ENCODE measurements at places on chromosomes 2 and 18. TPM values are rescaled to one million over a fixed set of nuclear protein-coding genes. Genes with fewer than 3 reads are reported as not detected.

DNA sequence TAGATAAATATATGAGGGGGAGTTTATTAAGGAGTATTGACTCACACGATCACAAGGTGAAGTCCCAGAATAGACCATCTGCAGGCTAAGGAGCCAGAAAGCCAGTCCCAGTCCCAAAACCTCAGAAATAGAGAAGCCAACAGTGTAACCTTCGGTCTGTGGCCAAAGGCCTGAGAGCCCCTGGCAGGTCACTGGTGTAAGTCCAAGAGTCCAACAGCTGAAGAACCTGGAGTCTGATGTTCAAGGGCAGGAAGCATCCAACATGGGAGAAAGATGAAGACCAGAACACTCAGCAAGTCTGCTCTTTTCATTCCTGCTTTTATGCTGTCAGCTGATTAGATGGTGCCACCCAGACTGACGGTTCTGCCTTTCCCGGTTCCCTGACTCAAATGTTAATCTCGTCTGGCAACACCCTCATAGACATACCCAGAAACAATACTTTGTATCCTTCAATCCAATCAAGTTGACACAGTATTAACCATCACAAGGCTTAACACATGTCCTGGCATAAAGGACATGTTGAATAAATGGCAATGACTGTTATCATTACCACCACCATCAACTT, 56.7 kb downstream of the MAPK4 start:
- no peak for DNase-seq

GRCh38 chr18:74139888-74140287, 7.7 kb downstream of the FBXO15 start:
- DNase-seq = no peak

GRCh38 chr2:69505710-69506109, 68.5 kb upstream of the NFU1 start:
- no peak for DNase-seq

DNA sequence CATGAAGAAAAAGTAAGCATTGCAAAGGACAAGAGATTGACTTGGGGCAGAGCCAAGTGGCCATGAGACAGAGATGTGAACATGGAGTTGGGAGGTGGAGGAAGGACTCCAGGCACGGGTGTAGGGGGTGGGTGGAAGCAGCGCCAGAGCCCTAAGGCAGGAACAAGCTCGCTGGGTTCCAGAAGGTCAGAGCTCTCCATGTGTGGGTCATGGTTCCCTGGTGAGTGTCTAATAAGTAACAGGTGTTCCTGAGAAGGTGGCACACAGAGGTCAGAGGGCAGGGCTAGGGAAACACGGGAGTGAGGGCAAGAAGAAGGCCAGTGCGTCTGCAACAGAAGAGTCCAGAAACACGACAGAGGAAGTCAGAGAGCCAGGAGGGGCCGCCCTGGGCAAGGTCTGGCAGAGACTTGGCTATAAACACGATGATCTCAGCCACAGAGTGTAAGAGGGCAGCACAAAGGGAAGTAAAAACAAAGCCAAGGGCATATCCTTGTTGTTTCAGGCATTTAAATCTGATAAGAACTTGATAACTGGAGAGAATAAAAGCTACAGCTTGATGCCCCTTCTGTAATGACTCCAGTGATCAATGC, 260.8 kb downstream of the TGIF1 start:
- no peak for DNase-seq

- DNase-seq = no peak
These were observed 68.9 kb downstream of the HPCAL1 start for GRCh38 chr2:10371441-10372196.

GRCh38 chr2:176747506-176747905, 465.1 kb upstream of the HNRNPA3 start:
- no peak for DNase-seq

DNA sequence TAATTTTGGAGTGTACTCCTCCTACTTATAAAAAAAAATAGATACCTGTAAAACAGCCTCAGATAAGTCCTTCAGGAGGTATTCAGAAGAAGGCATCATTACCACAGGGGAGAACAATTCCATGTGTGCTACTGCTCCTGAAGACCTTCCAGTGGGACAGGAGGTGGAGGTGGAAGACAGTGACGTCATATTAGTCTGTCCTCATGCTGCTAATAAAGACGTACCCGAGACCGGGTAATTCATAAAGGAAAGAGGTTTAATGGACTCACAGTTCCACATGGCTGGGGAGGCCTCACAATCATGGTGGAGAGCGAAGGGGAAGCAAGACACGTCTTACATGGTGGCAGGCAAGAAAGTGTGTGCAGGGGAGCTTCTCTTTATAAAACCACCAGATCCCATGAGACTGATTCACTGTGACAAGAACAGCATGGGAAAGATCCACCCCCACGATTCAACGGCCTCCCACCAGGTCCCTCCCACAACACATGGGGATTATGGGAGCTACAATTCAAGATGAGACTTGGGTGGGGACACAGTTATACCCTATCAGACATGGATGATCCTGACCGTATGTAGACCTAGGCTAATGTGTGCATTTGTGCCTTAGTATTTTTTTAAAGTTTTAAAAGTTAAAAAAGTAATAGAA, 98.4 kb downstream of the NDUFA10 start:
- DNase-seq = no peak

INHBB gene
- 5.0 TPM for total RNA-seq

CTAGE1 gene
- not detected for total RNA-seq

UBR3 gene
- 135 TPM for total RNA-seq

DSG4 gene
- total RNA-seq = not detected

DES gene
- 2.3 TPM for total RNA-seq

FASTKD1 gene
- total RNA-seq = 81.6 TPM

MIB1 gene
- 99.2 TPM for total RNA-seq

ALPP gene
- total RNA-seq = not detected
